ENCODE measurements at places on chromosomes 2 and 18. TPM values are rescaled to one million over a fixed set of nuclear protein-coding genes. Genes with fewer than 3 reads are reported as not detected.

The NMUR1 gene
- 0.37 TPM for polyA plus RNA-seq

DNA sequence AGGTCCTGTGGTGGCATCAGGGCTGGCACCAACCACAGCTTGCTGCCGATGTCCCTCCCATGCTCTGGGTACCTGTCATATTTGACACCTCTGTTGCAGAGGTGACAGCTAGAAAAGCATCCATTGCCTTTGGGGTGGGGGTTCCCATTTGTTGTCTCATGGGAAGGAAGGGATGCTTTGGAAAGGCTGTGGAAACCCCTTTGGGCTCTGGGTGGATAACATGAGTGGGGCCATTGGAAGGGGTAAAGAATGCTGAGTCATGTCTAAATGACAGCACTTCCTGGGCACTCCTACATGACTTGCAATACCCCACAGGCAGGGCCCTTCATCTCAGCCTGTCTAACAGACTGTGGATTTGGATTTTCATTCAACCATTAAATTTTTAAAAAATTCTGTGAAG is 27.8 kb downstream of the CTIF start:
- H3K4me1 ChIP-seq, result peaks cover 3% of the 10 kb centered on the region
- H3K27ac ChIP-seq, result no peak overlapping the region
- no peak overlapping the region for H3K4me3 ChIP-seq
- DNase-seq, result no peak

GRCh38 chr2:207473049-207473930 is 56.5 kb upstream of the CREB1 start:
- no peak overlapping the region for H3K27ac ChIP-seq
- H3K4me1 ChIP-seq, result peaks cover 8% of the 10 kb centered on the region
- no peaks in the 10 kb centered on the region for H3K27me3 ChIP-seq
- H3K36me3 ChIP-seq, result no peaks in the 10 kb centered on the region

DNA sequence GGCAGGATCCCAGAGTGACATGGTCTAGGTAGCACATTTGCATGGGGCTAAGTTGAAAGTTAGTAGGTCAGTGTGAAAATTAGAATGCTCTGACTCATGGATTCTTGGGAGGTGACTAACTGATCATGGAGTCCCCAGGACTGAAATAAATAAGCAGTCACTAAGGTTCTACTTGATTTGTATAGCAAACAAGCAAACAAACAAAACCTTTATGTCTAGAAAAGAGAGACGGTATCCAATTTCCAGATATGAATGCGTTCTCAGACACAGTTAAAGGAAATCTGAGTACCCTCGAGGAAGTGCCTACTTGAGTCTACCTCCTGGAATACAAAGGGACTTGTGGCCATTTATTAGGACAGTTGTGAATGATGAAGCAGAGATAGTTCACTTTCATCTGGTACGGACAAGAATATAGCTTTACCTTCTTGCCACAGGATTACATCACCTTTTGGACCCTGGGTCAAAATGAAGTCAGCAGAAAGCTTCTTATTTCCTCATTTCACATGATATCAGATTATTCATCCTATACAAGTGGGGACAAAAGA is 54.3 kb upstream of the AGPS start:
- H3K36me3 ChIP-seq, result no peaks in the 10 kb centered on the region
- no peaks in the 10 kb centered on the region for H3K27me3 ChIP-seq
- no peak for DNase-seq
- H3K27ac ChIP-seq, result peak overlapping the region; percentile 34

DNA sequence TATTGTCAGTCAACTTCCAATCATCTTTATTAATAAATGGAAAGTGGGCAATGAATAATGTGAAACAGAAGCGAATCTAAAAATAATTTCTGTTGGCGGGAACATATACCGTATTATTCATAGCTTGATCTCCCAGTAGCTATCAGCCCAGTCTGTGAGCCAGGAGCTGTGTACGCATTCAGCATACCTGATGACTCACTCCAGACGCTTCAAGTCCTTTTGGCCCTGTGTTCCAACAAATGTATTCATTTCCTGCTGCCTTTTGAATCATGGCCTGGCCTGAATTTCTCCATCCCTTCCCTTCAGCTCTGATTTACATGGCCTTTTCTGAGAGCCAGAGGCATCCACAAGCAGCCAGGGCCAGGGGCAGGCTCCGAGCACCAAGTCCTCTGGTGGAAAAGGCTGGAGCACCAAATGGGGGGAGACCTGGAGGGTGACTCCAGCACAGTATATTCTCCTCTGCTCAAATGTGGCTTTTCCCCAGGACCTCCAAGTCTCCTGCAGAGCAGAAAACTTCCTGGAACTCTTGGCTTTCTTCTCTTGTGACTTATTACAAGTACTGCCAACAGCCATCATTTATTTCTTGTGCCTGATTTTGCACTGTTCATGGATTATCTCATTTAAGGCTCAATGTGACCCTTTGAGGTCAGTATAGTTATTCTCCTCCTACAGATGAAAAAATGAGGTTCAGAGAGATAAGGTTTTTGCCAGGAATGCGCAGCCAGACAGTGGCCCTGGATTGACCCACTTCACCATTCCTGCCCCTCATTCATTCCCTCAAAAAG is 108.7 kb downstream of the EN1 start:
- peak; percentile 80 for DNase-seq
- H3K27me3 ChIP-seq, result no peaks in the 10 kb centered on the region
- H3K27ac ChIP-seq, result no peak overlapping the region
- no peaks in the 10 kb centered on the region for H3K36me3 ChIP-seq
- H3K4me3 ChIP-seq, result no peak overlapping the region

The ST8SIA5 gene
- 0.76 TPM for polyA plus RNA-seq

DNA sequence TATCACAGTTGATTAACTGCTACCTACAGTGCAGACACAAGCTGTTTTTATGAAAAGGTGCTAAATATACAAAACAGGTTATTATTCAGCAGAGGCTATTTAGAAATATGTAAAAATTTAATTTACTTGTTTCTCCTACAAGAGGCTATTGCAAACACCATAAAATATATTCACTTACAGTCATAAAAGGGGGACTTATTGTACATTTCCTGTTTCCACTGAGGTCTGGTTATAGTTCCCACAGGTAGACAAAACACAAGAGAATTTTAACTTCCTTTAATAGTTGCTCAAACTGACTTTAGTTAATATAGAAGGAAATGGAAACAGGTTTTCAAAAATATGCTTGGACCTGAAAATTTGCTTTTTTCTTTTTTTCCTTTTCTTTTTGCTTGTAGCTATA is 40.0 kb upstream of the FRZB start:
- no peak overlapping the region for H3K4me3 ChIP-seq
- no peaks in the 10 kb centered on the region for H3K36me3 ChIP-seq
- H3K27me3 ChIP-seq, result no peaks in the 10 kb centered on the region
- DNase-seq, result no peak
- no peak overlapping the region for H3K27ac ChIP-seq

DNA sequence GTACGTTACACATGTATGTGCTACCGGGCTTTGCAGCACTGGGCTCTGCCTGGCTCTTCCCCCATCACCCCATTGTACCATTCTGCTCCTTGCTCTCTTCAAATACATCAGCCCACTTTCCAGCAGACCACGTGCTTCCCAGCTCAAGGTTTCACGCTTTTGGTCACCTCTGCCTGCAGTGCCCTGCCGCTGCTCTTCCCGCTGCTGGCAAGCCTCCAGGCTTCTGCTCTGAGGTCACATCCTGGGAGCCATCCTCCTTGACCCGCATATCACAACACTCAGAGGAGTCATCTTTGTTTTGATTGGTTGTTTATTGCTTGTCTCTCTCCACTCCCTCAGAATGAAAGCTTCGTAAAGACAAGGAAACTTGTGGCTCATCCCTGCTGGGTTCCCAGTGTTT is 34.1 kb downstream of the KIF5C start:
- H3K27me3 ChIP-seq, result no peaks in the 10 kb centered on the region
- DNase-seq, result no peak
- no peak overlapping the region for H3K27ac ChIP-seq
- no peaks in the 10 kb centered on the region for H3K36me3 ChIP-seq
- H3K4me3 ChIP-seq, result no peak overlapping the region
- H3K4me1 ChIP-seq, result no peaks in the 10 kb centered on the region

GRCh38 chr2:98605076-98605475 is 3.2 kb downstream of the COA5 start:
- H3K36me3 ChIP-seq, result no peaks in the 10 kb centered on the region
- no peak for DNase-seq
- no peaks in the 10 kb centered on the region for H3K27me3 ChIP-seq

The TMEM178A gene
- polyA plus RNA-seq, result 6.6 TPM

The BCL11A gene
- 18.4 TPM for polyA plus RNA-seq

DNA sequence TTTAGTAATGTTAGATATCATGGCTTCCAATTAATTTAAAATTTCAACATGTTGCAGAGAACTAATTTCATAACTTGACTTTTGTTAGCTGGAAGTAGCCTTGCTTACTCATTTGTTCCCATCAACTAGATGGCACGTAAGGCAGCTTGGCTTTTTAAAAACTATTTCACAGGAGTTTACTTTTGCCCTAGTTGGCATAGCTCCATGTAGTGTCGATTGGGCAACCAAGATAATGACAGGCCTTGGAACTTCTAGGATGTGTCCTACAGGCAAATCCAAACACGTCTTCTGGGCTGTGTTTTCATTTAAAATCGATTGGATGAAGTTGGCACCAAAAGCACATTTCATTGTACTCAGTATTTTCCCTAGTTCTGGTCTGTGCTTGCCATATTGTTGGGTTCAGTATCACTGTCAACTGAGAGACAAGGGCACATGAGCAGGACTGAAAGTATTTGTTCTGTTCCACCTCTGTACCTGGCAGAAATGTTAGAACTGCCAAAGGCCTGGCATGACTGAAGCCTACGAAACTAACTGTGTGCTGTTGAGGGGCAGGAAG is 29.4 kb downstream of the HADHB start:
- H3K36me3 ChIP-seq, result no peaks in the 10 kb centered on the region
- no peak overlapping the region for H3K4me3 ChIP-seq
- no peaks in the 10 kb centered on the region for H3K27me3 ChIP-seq
- peak overlapping the region; percentile 59 for H3K27ac ChIP-seq
- no peaks in the 10 kb centered on the region for H3K4me1 ChIP-seq

DNA sequence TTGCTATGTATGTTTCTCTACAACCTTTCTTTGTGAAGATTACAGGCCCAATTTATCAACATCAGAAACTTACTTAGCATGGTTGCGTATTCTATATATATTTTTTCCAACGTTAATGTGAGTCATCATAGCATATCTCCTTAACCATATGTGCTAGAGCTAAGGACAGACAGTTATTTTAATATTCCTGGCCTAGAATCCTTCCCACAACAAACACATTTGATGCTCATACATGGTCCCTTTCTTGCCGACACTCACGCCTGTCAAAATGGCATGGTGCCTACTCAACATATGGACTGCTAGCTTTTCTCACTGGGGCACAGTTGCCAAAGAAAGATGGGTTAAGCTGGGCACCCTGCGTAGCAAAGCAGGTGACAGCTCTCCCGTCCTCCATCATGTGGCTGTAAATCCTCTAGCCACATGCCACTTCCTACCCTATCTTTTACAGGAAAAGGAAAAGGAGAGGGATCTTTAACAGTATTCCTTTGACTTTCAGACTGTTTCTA is 75.2 kb upstream of the GALNT5 start:
- H3K4me1 ChIP-seq, result no peaks in the 10 kb centered on the region
- DNase-seq, result no peak
- no peak overlapping the region for H3K4me3 ChIP-seq
- no peaks in the 10 kb centered on the region for H3K36me3 ChIP-seq

The OTX1 gene
- polyA plus RNA-seq, result not detected

GRCh38 chr2:97908208-97908676 is 87.5 kb downstream of the TMEM131 start:
- peaks cover 20% of the 10 kb centered on the region for H3K4me1 ChIP-seq
- H3K36me3 ChIP-seq, result no peaks in the 10 kb centered on the region
- DNase-seq, result no peak
- H3K4me3 ChIP-seq, result no peak overlapping the region
- H3K27me3 ChIP-seq, result no peaks in the 10 kb centered on the region
- H3K27ac ChIP-seq, result no peak overlapping the region

- no peak overlapping the region for H3K27ac ChIP-seq
- H3K36me3 ChIP-seq, result no peaks in the 10 kb centered on the region
- no peaks in the 10 kb centered on the region for H3K27me3 ChIP-seq
- no peaks in the 10 kb centered on the region for H3K4me1 ChIP-seq
- DNase-seq, result no peak
Observed at GRCh38 chr2:143192716-143193115, 63.5 kb downstream of the ARHGAP15 start.

The SKA1 gene
- polyA plus RNA-seq, result 4.0 TPM

GRCh38 chr2:145777914-145778313 is 1258.0 kb upstream of the ZEB2 start:
- no peaks in the 10 kb centered on the region for H3K36me3 ChIP-seq
- H3K4me1 ChIP-seq, result no peaks in the 10 kb centered on the region
- peak overlapping the region; percentile 6 for H3K27ac ChIP-seq
- no peak for DNase-seq
- no peak overlapping the region for H3K4me3 ChIP-seq

DNA sequence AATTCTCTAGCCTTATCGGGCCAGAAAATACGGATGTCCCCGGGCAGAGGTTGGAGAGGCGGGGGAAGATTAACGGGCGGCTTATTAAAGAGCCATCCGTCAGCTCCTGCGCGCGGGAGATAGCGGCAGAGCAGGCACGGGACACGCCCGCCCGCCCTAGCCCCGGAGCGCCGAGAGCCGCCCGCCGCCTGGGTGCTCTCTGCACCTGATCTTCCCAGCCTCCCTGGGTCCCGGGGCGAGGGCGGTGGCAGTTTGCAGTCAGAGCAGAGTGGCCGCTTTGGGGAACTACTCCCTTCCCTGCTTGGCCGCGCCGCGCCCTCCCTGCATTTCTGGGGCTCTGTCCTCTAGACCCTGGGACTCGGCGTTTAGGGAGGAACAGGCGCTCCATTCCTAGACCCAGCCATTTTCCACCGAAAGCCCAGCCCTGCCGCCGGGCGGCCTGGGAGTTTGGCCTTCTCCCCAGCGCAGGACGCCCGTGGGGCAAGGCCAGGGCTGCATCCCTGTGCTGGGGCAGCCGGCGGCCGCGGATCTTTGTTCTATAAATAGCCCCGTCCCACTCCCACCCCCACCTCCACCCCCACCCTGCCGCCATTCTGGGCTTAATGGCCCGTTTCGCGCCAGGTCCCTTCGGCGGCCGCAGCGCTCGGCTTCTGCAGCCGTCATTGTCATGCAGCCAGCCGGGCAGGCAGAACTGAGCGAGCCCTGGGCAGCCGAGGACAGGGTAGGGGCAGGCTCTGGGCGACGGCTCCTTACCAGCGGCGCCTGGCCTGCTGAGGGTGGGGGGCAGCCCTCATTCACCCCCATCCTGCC is 6.6 kb downstream of the GAD1 start:
- H3K27ac ChIP-seq, result no peak overlapping the region
- H3K4me1 ChIP-seq, result peaks cover 30% of the 10 kb centered on the region
- no peak for DNase-seq

- DNase-seq, result no peak
- H3K4me1 ChIP-seq, result no peaks in the 10 kb centered on the region
- no peak overlapping the region for H3K4me3 ChIP-seq
- no peaks in the 10 kb centered on the region for H3K36me3 ChIP-seq
- H3K27me3 ChIP-seq, result no peaks in the 10 kb centered on the region
Observed at GRCh38 chr2:223786943-223787342, 50.4 kb downstream of the AP1S3 start.

GRCh38 chr18:60471652-60472051 is 99.1 kb upstream of the MC4R start:
- H3K27me3 ChIP-seq, result no peaks in the 10 kb centered on the region
- no peak for DNase-seq
- H3K36me3 ChIP-seq, result no peaks in the 10 kb centered on the region
- H3K27ac ChIP-seq, result no peak overlapping the region

The EGR4 gene
- 1.9 TPM for polyA plus RNA-seq

- no peak overlapping the region for H3K27ac ChIP-seq
- no peak for DNase-seq
- no peaks in the 10 kb centered on the region for H3K36me3 ChIP-seq
Observed at GRCh38 chr2:82055846-82056245, 1751.3 kb upstream of the LRRTM1 start.

All from hepatocyte (in vitro differentiated cells).